ENCODE measurements at places on chromosomes 16 and 17.

DNA sequence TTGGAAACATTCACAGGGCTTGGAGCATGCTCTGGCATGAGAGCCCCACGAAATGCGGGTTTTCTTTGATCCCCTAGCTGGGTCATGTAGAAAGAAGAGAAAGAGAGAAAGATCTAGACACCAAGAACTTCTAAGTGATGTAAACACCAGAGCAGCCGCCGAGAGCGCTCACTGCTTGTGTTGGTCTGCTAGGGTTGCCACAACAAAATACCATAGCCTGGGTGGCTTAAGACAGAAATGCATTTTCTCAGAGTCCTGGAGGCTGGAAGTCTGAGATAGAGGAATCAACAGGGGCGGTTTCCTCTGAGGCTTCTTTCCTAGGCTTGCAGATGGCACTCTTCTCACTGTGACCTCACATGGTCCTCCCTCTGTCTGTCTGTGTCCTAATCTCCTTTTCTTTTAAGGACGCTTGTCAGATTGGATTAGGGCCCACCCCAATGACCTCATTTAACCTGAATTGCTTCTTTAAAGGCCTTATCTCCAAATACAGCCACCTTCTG is 139.5 kb downstream of the CYLD start:
- no peak for DNase-seq

DNA sequence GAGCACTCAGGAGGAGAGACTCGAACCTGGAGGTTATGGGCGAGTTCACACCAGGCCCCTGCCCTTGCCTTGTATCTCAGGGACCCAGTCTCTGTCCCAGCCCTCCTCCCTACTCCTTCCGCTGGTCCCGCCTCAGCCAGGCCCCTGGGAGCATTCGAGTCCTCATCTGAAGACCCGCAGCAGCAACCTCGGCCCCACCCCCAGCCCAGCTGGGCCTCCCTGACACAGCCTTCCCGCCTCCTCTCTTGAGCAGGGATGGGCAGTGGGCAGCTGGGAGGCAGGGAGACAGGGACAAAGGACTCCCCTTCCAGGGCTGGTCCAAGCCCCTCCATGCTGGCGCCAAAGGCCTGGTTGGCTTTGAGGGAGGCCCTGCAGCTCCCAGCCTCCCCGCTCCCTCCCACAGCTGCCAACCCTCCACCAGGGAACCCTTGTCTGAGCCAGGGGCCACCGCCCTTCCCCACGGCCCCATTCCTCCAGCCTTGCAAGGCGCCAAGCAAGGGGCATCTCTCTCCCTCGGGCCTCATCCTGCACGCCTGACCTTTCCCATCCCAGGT is 15.4 kb upstream of the ZC3H18 start:
- DNase-seq, result no peak

DNA sequence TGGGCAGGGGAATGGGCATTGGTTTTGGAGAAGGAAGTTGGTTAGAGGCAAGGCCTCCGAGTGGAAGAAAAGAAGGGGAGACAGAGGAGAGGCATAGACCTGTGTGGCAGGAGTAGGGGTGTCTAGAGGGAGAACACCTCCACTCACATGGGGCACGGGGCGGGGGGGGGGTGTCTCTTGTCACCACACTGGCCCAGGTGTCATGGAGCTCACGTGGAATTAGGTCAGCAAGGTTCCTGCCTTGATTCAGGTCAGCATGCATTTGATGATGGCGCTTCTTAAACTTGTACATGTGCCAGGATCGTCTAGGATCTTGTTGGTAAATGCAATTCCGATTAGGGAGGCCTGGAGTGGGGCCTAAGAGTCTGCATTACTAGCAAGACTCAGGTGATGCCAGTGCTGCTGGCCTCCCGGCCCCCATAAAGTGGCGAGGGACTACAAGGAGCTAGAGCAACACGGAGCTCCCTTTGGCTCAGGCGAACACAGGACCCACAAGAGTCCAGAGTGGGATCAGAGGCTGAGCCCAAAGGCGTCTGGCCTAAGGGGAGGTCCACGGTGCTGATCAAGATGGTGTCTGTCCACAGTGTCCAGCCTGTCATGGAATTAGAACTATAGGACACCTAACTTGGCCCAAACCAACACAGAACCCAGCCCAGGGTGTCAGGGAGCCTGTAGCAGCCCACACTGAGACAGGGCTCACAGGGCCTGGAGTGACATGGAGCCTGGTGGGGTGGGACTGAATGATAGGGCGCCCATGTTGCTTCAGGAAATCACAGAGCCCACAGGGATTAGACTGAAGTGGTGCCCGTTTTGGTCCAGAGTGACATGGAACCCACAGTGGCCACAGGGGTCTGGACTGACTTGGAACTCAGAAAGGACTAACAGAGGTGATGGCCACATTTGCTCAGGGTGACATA is 16.7 kb downstream of the EPOP start:
- no peak for DNase-seq

DNA sequence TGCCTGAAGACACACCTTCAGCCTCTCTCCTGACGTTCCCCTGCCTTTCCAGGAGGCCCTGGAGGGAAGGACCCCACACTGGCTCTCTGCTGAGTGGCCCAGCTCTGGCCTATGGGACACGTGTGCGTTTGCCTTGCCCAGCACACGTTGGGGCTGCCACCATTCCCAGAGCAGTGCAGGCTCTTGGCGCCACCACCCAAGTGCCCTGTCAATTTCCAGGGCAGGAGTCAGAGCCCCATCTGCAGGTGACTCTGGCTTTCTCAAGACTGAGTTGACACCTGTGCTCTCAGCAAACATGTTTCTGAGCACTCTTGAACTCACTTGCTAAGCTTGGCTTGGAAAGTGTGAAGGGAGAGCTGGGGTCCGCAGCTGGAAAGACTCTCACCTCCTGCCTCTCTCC is 4.7 kb upstream of the IRF8 start:
- no peak for DNase-seq

GRCh38 chr17:74530831-74531150 is 484 bp downstream of the CD300LB start:
- DNase-seq, result no peak

GRCh38 chr16:68155425-68155824 is 70.3 kb downstream of the NFATC3 start:
- DNase-seq, result peak; percentile 2

DNA sequence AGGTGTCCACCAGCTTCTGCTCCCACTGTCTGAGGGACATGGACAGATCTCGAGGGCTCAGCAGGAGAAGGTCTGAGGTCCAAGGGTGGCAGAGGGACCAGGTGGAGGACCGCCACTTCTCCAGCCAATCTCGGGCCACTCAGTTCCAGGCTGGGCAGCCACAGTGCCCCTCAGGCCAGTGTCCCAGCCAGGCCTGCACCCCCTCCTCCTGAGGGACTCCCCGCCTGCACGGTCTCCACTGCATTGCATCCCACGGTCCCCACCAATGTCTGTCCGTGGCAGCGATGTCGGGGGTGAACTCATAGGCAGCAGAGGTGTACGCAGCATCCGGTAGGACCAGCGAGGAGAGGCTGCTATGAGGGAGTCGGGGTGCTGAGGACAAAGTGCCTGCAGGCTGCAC is 64.2 kb upstream of the DOC2B start:
- no peak for DNase-seq

GRCh38 chr16:48611329-48612137 is 1.6 kb upstream of the N4BP1 start:
- no peak for DNase-seq

DNA sequence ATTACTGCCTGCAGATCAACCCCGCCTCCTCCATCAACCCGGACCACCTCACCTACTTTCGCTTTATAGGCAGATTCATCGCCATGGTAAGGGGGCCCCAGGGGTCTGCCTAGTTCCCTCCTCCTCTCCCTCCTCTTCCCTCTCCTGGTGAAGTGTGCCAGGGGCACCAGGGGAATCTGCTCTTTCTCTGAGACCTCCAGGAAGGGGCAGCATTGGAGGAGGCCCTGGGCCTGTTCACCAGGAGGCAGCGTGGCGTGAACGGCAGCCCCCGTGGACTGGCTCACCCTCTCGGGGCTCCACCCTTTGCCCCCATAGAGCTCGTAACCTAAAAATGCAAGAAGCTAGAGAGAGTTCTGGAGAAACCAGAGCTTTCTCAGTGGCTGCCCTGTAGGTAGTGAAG is 17.1 kb upstream of the CLEC18A start:
- no peak for DNase-seq

DNA sequence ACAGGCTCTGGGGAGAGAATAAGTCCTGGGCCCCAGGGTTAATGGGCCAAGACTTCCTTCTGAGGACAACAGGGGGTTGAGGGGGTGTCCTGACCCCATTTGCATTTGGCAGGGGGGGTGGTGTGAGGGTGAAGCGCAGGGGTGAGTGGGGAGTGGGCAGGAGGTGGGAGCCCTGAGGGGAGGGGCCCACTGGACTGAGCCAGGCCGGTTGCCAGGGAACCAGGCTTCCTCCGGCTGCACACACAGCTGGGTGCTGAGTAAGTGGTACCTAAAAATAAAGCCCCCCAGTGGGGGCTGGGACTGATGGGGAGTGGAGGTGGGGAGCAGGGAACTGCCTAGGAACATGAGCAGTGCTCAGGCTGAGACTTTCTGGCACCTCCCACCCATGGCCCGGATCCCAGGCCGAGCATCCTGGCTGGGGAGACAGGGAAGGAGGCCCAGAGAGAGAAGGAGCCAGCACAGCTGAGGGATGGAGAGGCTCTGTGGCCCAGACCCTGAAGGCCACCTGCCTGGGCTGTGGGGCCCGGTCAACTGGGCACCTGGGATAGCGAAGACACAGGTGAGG is 7.5 kb upstream of the RASD1 start:
- no peak for DNase-seq

DNA sequence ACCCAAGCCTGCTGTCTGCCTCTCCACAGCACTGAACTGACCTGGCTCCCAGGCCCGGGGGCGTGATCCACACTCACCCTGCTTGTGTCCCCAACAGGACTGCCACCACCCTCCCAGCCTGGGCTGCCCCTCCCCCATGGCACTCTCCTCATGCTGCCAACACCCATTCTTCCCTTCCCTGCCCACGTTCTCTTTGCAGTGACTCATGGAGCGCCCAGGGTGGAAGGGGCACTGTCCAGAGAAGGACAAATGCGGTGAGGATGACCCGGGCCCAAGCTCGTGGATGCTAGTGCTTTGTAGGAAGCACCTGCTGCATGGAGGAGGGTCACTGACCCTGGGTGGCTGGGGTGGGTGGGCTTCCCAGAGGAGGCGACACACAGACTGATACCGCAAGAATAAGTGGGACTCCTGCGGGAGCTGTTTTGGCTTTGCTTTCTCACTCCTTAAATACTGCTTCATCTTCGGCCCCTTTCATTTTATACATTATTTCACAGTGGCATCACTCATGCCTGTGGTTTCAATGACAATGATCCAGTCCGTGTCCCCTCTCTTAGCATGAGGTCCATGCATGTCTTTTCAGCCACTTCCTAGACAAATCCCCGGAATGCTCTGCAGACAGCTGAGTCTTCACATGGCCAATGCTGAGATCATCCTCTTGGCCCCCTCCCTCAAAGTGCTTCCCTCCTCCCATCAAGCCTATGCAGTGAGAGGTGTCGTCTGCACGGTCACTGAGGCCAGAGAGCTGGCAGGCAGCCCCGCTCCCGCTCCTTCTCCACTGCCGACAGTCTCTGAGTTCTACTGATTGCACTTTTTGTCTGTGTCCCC is 17.6 kb downstream of the CDK5R1 start:
- DNase-seq, result no peak

DNA sequence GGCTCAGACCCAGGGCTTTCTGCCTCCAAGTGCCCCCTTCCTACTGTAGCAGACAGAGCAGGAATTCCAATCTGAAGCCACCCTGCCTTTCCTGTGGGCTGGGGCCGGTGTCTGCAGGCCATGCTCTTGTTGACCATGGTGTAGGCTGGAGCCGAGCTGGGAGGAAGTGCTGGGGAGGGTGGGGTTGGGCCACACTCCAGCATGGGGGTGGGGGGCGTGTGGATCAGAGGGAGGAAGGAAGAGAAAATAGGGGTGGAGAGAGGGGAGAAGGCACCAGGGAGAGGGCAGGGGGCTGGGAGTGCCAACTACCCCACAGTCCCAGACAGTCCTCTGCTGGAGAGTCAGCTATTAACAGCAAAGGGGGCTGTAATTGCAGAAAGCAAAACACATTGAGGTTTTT is 54.3 kb upstream of the JPH3 start:
- DNase-seq, result no peak

DNA sequence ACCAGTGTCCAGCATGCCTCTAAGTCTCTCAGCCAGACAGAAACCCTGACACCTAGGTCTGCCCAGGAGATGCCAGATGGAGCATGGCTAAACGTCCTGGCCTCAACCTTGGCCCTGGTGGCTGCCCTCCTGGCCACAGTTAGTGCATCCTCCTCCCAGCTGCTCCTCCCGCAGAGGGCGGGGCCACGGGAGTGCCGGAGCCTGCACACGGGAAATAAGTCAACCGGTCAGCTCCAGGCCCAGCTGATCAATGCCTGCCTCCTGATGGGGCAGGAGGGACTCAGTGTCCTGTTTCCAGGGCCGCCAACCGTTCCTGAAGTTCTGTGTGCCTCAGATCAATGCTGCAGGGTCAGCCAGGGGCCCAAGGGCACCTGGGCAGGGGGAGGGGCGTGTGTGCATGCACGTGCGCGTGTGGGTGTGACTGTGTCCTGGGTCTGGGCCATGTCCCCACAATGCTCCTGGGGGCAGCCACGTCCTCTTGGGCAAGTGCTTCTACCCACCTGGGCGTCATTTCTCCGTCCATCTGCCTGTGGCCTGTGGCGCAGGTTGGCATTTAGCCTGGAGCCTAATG is 4.6 kb upstream of the KCNJ12 start:
- no peak for DNase-seq

DNA sequence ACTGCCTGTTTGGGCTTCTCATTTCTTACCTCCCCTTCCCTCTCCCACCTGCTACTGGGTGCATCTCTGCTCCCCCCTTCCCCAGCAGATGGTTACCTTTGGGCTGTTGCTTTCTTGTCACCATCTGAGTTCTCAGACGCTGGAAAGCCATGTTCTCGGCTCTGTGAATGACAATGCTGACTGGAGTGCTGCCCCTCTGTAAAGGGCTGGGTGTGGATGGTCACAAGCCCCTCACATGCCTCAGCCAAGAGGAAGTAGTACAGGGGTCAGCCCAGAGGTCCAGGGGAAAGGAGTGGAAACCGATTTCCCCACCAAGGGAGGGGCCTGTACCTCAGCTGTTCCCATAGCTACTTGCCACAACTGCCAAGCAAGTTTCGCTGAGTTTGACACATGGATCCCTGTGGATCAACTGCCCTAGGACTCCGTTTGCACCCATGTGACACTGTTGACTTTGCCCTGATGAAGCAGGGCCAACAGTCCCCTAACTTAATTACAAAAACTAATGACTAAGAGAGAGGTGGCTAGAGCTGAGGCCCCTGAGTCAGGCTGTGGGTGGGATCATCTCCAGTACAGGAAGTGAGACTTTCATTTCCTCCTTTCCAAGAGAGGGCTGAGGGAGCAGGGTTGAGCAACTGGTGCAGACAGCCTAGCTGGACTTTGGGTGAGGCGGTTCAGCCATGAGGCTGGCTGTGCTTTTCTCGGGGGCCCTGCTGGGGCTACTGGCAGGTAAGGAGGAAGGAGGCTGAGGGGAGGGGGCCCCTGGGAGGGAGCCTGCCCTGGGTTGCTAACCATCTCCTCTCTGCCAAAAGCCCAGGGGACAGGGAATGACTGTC is at the start of gene CD68:
CD68 (plus strand) TSS at position 638 of the 833 bp plus-strand sequence; CDS start at position 678, 40 bp downstream.
- peak; percentile 42 for DNase-seq

GRCh38 chr16:58940609-58941008 is 206.5 kb upstream of the GOT2 start:
- DNase-seq, result no peak

GRCh38 chr17:45143767-45144198 is 4.5 kb upstream of the HEXIM1 start:
- DNase-seq, result no peak

- DNase-seq, result peak; percentile 70
These were observed 11.4 kb downstream of the ZNF629 start for GRCh38 chr16:30775392-30776188.

Data from NCI-H1105 treated with DMSO at 0.1 percent for 48 hours (cell line).